ENCODE measurements at places on chromosomes 5 and 9.
A peak's percentile ranks its signal among the peaks of the same experiment; 100 is the strongest.

- no peak for DNase-seq
Observed at GRCh38 chr5:1975406-1975715, 92.6 kb upstream of the IRX4 start.

GRCh38 chr9:132672413-132672690, 2.1 kb downstream of the GTF3C4 start:
- DNase-seq: no peak

GRCh38 chr5:28691526-28691925, 1653.1 kb upstream of the CDH9 start:
- DNase-seq: peak; percentile 5

DNA sequence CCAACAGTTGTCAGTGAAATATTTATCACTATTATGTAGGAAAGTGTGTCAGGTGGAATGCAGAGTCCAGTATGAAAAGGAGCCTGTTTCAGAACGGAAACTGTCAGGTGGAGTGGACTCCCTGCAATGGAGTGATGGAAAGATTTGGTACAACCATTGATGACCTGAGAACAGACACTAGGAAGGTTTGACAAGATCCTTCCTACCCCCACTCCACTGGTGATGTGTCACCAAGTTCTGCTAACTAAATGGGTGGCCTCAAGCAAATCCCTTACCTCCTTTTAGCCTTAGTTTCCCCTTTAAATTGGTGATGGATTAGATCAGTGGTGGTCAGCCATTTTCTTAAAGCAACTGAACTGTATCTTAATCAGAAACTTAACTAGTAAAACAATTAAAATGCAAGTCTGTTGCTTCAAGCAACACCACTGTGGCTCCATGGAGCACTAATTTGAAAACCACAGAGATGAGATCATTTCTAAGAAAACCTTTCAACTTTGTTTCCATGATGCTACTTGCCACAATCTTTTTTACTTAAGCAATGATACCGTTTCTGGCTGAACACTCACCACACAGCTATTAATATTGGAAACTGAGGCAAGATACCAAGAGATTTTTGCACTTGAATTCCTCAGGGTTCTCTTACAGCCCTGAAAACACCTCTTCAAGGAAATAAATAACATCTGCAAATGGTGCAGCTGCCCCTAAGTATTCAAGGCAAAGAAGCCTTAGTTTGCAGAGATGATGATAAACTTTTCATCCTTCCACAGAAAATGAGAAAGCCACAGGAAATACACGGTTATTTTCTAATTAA, 140.6 kb downstream of the ERCC6L2 start:
- DNase-seq: no peak

DNA sequence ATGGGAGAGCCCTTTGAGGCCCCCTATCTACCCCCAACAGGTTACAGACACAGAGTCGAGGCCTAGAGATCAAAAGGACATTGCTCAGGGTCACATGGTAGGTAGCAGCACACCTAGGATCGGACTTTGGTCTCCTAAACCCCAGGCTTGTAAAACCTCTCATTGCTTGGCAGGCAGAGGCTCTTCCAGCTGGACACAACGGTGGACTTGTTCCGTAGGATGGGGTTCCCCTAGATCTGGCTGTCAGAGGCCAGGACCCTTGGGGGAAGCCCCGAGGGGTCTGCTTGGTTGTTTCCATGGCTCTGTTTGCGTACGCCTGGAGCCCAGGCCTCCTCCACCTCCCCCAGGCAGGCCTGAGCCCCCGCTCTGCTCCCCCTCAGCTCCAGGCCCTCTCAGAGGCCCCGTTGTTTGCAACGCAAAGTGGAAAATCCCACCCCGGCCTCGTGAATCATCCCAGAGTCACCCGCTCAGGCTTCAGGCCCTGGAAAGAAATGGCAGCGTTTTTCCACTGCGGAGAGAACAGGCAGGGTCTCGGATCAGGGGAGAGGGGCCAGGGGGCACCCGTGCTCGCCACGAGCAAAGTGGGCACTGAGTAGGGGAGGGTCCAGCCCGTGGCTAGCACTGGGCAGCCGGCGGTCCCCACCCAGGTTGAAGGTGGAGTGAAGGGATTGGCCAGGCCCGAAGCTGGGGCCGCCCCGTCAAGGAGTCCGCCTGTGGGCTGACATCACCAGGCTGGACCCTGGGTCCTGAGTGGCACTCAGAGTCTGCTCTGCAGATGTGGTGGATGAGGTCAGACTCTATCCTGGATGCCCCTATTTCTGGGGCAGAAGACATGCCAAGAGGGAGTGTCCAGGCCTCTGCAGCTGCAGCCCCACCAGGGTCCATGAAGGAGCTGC, 19.8 kb downstream of the COL27A1 start:
- DNase-seq: peak; percentile 77

GRCh38 chr5:39274398-39275085, 55.2 kb upstream of the FYB1 start:
- no peak for DNase-seq

GRCh38 chr9:88535226-88536022, 446 bp downstream of the NXNL2 start:
- DNase-seq: no peak

- DNase-seq: no peak
Observed at GRCh38 chr5:112491257-112491656, 72.2 kb upstream of the EPB41L4A start.

- DNase-seq: no peak
Observed at GRCh38 chr5:170363671-170364070, 25.5 kb downstream of the KCNMB1 start.

DNA sequence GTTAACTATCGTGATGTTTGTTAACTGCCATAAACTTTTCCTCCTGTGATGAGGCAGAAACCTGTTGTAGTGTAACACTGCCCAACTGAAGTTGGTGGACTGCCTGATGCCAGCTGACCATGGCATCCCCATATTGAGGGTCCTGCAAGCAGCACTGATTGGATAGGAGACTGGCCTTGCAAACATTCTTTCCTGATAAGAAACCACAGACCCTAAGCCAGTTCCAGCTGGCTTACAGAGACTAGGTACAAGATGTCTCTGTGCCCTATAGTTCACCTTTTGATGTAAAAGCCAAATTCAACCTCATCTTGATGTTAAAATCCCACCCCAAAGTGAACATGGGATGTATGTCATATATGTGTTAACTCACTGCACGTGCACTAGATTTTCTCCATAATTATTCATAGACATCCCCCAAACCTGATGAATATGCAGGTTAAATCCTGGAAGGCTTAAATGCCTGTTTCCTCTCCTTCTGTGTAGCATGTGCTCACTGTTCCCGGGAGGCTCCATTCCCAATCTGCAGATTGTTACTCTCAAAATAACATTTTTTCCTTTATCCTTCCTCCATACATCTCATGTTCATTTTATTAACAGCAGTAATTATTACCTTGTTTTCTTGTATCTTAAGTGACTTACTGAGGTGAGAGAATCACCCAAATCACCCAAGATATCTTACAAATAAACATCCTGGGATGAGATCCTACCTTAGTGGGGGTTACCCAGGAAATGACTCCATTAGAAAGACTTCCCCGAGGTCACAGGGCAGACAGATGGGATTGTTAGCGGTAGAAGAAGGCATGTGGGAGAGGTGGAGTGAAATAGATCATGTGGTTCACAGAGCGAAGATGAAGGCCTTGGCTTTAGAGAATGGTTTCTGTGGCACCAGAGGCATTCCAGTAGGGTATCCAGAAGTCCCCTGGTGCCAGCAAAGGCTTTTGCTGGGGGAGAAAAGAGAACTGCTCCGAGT, 566.7 kb downstream of the CCDC171 start:
- DNase-seq: no peak

GRCh38 chr5:73496984-73497457, 1.2 kb upstream of the BTF3 start:
- peak; percentile 39 for DNase-seq

DNA sequence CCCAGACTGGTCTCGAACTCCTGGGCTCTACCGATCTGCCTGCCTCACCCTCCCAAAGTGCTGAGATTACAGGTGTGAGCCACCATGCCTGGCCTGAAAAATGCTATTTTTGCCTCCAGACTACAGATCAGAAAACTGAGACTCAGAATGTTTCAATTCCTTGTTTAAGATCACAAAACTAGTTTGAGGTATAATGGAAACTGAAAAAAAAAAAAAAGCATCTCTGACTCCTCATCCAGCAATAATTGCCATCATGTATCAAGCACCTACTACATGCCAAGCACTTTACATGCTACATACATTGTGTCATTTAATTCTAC, 35.6 kb downstream of the PLAC8L1 start:
- no peak for DNase-seq

DNA sequence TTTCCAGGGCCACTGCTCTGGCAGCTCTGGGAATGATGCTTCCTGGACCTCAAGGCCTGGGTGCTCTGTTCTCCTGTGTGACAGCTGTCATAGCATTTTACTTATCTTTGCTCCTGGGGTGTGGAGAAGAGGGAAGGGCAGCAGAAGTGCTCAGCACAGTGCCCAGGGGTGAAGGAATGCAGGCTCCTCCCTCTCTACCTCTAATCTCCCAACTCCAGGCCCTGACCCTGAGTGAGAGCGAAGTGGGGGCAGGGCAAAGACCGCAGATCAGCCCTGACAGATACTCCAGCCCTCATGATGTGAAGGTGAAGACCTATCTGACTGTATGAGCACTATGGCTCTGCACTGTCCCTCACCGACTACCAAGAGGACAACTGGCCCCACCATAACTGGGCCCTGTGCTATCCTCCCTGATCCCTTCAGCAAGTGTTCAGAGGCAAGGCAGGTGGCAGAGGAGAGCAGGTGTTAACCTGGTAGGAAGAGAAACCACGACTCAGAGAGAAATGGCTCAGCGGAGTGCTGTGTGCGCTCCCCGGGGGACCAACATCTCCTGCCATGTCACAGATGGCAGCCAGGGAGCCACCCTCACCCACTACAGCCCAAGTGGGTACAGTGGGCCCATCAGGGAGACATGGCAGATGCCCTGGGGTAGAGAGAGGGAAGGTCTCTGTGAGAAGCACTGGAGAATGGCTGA, 16.8 kb downstream of the ACSL6 start:
- DNase-seq: no peak

GRCh38 chr5:173627860-173628392, 11.5 kb upstream of the BOD1 start:
- no peak for DNase-seq

DNA sequence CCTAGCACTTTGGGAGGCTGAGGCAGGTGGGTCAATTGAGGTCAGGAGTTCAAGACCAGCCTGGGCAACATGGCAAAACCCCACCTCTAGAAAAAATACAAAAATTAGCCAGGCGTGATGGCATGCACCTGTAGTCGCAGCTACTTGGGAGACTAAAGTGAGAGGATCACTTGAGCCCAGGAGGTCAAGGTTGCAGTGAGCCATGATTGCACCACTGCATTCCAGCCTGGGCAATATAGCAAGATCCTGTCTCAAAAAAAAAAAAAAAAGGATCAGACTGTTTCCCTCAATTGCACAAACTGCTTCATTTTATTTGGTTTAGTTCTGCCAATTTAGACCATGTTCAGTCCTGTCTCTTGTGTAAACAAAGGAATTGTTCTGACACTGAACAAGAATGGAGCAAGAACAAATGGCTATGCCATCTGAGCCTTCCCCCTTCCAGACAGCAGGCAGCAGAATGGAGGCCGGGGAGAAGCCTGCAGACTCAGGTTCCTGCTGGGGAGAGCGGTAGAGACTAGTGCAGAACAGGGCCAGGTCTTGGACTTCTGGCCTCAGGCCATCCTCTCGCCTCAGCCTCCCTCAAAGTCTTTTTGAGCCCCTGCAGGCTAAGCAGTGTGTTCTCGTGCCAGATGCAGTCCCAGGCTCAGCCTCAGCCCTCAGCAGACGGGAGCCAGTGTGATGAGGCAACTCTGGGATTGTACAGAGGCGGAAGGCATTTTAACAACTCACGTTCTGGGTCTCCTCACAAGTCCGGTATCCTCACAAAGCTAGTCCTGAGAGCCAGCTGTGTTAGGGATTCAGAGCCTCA, 18.2 kb downstream of the HNRNPH1 start:
- no peak for DNase-seq

DNA sequence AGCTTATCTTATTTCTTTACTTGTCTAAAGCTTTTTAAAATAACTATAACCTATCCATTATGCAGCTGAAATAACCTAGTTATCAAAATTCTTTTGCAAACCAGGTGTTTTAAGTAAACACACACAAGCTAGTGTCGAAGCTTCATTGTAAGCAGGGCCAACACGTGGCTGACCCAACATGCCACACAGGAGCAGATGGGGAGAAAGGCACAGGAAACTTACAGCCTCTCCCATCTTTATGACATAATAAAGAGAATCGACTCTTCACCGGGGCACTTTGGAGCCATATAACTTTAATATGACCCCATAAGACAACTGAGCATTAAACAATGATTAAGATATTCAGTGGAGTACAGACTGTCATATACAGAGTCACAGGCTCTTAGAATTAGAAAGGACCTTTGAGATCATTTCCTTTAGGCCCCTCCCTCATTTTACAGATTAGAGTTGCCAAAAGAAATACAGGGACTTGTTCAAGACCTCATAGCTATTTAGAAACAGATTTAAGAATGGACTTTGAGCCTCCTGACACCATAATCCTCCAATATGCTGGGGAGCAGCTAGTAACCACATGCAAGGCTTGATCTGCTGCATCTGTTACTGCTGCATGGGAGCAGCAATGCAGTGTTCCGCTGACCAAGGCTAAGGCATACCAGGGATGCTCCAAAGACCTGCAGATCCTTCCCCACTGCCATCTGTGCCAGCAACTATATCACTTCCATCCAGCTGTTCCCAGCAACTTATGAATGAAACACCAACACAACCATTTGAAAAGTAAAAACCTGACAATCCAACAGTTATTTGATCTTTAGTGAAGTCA, 75.4 kb downstream of the RASEF start:
- no peak for DNase-seq

DNA sequence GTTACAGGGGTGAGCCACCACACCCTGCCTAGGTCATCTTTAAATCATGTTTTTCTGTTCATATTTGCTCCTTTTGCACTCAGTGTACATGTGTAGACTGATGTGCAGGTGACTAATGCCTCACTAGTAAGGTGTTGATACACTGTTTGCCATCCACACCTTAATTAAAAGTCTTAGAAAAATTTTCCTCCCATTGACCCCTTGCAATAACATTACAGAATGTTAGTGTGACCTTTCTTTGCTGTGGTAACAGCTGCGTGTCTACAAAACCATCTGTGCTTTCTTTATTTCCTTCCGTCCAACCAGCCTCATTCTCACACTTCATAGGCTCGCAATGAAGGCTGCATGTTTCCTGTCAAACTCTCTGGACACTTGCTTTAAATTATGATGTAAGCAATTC, 6.6 kb upstream of the CEMIP2 start:
- peak; percentile 5 for DNase-seq

Measured in skin of body (tissue), 3 donors.